ENCODE measurements at places on chromosomes 5 and 9. TPM values are rescaled to one million over a fixed set of nuclear protein-coding genes. Genes with fewer than 3 reads are reported as not detected.

DNA sequence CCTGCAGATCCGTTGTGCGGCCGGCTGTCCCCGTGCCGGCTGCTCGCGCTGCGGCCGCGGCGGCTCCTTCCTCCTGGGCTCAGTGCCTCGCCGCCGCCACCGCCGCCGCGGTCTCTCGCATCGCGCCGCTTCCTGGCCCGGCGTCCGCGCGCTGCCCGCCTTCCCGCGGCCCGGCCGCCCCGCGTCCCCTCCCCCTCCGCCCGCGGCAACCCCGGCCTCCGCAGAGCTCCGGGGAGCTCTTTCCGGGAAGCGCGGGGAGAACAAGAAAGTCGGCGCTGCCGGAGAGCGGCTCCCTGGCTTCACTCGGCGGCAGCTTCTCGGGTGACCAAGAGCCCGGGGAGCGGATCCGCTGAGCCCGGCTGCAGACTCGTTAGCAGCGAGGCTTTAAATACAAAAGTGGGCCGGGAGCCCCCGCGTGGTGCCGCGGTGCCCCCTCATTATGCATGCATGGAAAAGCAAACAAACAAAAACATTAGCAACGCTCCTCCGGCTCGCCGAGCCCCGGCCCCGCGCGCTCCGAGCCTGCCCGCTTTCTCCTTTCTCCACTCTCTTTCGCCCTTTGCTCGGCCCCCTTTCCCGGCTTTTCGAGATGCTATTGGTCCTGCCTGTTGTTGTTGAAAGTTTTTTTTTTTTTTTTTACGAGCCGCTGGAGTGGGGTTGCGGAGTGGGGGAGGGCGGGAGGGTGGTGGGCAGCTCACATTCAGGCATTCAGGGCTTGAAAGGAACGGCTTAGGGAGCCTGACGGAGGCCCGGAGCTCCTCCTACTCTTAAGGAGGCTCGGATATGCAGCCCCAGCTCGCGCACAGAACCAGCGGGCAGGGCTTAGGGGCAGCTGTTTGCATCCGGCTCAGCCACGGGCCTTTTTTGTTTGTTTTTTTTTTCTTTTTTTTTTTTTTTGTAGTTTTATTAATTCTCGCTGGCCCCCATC lies at the start of gene GAS1:
TSS of gene GAS1 (minus strand) at position 361 of the 928 bp plus-strand sequence. CDS start 727 bp downstream, outside the sequence.
- peak; percentile 43 for DNase-seq

Gene SLC45A2
- polyA plus RNA-seq: not detected

Gene AFF4
- 16.5 TPM for polyA plus RNA-seq

GRCh38 chr5:181084621-181085195 lies 44.6 kb downstream of the BTNL9 start:
- DNase-seq: no peak

GRCh38 chr5:124906339-124907097 lies 160.1 kb upstream of the ZNF608 start:
- no peak for DNase-seq

Gene TRIM52
- polyA plus RNA-seq: 23.6 TPM
